Stimulated activated CD8-positive, alpha-beta memory T cell treated with anti-CD3 and anti-CD28 coated beads, Interleukin-4, amount 100 ng/mL, for 1 hour (primary cell): ENCODE measurements at places on chromosomes 4 and X.

- no peak for DNase-seq
Measured at GRCh38 chrX:150958177-150958576, 25.0 kb upstream of the HMGB3 start.

DNA sequence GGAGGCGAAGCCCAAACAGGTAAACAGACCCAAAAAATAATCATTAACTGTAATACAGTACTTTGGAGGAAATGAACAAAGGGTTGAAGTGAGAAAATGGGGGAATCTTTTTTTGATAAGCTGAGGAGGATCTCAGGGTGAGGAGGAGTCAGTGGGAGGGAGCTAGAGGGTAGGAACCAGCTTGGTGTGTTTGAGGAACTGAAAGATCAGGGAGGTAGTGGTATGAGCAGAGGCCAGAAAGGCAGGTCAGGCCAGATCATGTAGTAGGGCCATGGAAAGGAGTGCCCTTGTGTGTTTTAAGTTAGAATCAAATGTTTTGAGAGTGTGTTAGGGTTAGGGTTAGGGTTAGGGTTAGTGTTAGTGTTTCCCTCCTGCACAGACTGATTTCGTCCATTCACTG, 48.8 kb downstream of the PPP2R2C start:
- no peak for DNase-seq

- no peak for DNase-seq
Measured at GRCh38 chr4:152892974-152893373, 43.1 kb upstream of the FHDC1 start.

GRCh38 chrX:51834076-51834475, 59.3 kb upstream of the MAGED1 start:
- DNase-seq = no peak

GRCh38 chr4:3515646-3516045, 16.6 kb downstream of the LRPAP1 start:
- no peak for DNase-seq

GRCh38 chr4:181007751-181008150, 1235.5 kb upstream of the TENM3 start:
- no peak for DNase-seq

GRCh38 chr4:17286752-17287460, 225.0 kb downstream of the QDPR start:
- no peak for DNase-seq

- no peak for DNase-seq
Measured at GRCh38 chr4:172232966-172233365, 419.8 kb downstream of the GALNTL6 start.

GRCh38 chr4:48484494-48485168, 1.5 kb downstream of the SLC10A4 start:
- no peak for DNase-seq

GRCh38 chr4:42570221-42570620, 86.7 kb downstream of the ATP8A1 start:
- no peak for DNase-seq

DNA sequence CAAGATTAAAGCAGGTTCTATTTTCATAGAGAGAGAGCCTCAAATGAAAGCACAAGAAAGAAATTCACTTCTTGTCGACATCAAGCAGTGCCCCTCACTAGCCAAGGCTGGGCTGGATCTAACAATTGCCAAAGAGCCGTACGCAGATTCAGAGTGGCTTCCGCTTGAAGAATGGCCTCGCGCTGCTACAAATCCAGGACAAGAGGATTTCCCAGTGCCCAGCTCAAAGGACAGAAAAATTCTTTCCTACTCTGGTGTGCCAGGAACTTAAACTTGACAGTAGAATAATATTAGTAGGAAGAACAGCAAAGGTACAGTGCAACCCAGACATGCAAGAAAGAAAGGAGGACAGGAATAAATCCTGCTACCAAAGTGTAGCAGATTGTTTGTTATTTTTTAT, 56.5 kb upstream of the PPARGC1A start:
- DNase-seq = no peak

DNA sequence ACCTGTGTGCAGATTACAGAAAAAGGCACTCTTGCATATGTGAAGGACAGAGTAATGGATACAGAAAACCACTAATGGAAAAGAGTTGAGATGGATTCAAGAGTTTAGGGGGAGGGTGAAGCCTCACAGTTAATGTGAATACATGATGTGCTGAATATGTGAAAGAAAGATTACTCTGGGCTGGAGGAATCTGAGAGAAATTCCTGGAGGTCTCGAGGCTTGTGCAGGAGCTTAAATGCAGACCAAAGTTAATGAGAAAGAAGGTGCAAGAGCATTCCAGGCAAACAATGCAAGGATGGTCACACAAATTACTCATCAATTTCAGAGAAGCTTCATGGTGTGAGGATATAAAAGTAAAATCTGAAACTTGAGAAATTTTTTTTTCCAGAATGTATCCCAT, 768.8 kb downstream of the STPG2 start:
- no peak for DNase-seq

DNA sequence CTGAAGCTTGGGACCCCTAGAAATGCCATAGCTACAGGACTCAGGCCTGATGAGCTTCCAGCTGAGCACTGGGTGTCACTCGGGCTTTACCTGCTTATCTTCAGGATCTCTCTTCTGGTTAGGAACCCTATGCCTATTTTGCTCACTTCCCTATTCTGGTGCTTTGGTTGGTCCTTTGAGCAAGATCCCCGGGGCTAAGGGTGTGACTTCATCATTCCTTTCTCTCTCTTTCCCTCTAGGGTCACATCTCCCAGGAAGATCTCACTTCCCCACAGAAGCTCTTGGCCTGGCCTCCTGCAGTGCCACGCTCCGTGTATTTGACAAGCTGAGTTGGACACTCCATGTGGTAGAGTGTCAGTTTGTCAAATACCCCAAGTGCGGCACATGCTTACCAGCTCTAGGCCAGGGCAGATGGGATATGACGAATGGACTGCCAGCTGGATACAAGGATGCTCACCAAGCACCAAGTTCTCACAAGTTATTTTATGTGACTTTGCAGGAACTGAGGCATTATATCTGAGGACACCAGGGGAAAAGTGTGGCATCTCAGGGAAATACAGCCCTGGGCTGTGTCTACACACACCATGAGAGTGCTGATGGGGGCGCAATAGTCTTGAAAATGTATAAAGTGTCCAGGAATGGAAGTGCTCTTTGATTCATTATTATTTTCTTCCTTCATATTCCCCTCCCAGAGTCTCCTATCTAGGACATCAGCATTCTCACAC, 21.1 kb downstream of the VSIG4 start:
- DNase-seq = no peak

DNA sequence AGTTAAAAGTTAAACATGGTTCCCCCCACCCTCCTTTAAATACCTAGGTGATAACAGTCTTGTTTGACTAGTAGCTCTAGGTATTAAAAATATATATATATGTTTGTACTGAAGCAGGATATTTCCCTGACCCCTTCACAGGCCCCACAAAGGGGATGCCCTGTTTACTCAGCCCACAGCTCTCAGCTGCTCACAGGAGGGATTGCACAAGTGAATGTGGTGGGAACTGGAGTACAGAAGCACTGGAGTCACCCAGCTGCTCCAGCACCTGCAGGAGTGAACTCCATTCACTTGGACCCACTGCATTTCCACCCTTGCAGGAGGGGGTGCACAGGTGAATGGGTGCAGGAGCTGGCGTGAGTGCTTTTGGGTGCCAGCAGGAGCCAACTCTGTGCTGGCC, 99.3 kb upstream of the TLR3 start:
- DNase-seq = no peak

- DNase-seq = no peak
Measured at GRCh38 chr4:119025420-119025819, 110.2 kb upstream of the MYOZ2 start.

DNA sequence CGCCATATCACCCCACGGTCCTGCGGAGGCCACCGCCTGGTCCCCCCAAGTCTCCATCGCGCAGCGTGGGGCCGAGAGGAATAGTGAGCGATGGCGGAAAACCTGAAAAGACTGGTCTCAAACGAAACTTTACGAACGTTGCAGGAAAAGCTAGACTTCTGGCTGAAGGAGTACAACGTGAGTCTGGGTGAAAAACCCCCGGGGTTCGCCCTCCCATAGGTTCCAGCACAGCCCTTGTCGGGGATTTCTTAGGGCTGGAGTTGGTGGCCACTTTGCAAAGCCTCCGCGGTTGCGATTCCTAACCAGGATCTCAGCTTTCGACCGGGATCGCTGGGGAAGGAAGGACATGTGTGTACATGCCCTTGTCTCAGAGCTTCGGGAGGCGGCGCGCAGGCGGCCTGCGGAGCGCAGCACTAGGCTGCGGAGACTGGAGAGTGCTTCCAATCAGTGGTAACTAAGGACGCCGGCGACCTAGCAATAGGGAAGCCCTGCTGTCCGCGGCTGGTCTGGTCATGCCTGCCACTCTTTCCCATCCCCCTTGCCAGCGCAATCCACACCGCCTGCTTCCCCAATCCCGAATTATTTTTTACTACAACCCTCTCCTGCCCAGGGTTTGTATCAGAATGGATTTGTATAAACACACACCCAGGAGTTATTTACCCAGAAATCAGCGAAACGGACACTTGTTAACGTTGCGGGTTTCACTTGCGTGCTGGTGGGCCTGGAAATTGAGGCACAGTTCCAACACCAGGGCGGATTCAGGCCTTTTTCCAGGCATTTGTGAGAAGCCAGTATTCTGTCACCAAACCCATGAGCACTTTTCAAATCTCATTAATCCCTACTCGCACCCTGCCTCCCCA, 741 bp downstream of the SPATA18 start:
- DNase-seq = no peak

- no peak for DNase-seq
Measured at GRCh38 chrX:43973249-43974099, at the start of gene NDP. NDP (minus strand) TSS chrX:43973390; CDS start chrX:43958645, 14,745 bp downstream.

DNA sequence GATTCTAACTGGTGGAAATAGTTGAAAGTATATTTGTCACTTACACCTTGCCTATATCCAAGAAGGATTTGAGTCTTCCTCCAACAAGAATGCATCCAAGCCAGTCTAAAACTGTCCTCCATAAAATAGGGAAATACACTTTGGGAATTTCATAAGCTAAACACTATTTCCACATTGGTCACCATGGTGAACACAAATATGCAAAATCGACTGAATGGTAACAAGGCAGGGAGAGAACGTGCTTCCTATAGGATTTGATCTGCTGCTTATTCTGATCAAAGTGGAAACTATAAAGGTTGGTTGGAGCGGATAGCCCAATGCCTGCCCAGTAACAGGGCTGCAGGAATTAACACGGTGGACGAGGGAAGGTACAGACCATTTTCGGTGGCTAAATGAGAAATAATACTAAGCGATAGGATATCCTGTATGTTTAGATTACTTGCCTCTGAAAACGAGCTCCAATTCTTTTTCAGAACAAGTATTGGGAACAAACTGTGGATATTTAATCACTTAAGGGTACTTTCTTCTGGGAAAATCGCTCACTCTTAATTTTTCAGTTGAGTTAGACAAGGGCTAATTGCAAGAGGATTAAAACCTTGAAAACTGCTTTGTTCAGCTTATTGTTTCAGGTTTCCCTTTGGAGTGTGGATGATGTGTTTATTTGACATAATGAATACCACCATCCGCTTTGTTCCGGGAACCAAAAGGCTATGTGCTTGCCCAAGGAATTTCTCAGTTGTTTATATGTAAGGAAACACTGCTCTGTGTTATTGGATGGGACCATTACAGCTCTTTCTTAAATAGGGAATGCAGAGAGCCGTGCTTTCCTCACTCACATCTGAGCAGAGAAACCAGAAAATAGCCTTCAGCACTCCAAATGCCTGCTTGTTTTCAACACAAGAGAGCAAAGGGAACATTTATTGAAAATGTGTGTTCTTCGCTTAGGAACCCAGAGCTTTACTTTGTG, 194.4 kb downstream of the CBR4 start:
- no peak for DNase-seq

GRCh38 chr4:144820728-144821085, 174.8 kb downstream of the HHIP start:
- no peak for DNase-seq

DNA sequence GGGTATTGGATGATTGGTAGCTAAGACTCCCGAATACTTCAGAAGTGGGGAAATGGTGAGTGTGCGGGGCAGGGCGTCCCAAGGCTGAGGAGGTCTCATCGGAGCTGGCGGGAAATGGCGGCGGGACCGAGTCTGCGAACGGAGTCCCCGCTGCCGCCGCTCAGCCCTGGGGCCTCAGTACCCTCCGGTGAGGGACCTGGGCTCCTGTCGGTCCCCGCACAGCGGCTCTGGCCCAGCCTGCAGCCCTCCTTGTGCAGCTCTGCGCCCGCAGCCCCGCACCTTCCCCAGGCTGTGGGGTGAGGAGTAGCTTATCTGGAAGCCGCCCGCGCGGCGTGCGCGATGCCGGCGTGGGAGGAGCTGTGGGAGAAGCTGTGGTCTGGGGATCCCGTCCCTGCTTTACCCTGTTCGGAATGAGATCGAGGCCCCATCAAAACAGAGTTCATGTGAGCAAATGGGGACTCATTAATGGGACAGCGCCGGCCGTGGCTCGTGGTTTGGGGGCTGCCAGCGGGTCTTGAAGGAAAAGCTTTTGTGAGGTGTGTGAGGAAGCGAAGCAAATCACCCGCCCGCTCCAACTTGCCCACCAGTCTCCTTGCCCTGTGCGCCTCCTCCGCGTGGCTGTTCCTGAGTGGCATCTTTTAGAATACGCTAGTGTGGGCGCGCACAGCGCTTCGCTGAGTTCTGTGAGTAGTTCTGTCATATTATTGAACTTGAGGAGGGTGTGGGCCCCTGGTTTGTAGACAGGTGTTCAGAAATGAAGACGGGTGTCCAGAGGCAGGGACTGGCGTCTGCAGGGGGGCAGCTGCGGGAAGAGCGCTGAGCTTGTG, 531 bp downstream of the ZNF141 start:
- DNase-seq = no peak

GRCh38 chr4:59646082-59646481, 1554.0 kb upstream of the ADGRL3 start:
- DNase-seq = no peak

DNA sequence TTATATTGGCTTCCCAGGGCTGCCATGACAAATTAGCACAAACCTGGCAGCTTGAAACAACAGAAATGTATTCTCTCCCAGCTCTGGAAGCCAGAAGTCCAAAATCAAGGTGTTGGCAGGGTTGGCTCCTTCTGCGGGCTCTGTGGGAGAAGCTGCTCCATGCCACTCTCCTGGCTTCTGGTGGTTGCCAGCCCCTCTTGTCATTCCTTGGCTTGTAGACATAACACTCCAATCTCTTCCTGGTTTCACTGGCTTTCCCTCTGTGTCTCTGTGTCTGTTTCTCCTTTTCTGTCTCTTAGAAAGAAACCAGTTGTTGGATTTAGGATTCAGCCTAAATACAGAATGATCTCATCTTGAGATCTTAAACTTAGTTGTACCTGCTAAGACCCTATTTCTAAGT, 85.5 kb downstream of the USP46 start:
- DNase-seq = no peak

GRCh38 chrX:103488332-103488731, 31.0 kb downstream of the RAB40A start:
- DNase-seq = no peak

GRCh38 chr4:159069922-159070321, 33.0 kb upstream of the RAPGEF2 start:
- DNase-seq = no peak

GRCh38 chr4:151169900-151170299, 70.5 kb downstream of the RPS3A start:
- DNase-seq = no peak
